Activated CD4-positive, alpha-beta T cell treated with anti-CD3 and anti-CD28 coated beads for 4 hours (primary cell): ENCODE measurements at places on chromosomes 6 and 20.

GRCh38 chr20:37359331-37359730, 13.4 kb downstream of the SRC start:
- DNase-seq: no peak

GRCh38 chr6:14231071-14231483, 113.5 kb downstream of the CD83 start:
- no peak for DNase-seq

GRCh38 chr6:15512721-15513120, 150.1 kb downstream of the DTNBP1 start:
- no peak for DNase-seq

DNA sequence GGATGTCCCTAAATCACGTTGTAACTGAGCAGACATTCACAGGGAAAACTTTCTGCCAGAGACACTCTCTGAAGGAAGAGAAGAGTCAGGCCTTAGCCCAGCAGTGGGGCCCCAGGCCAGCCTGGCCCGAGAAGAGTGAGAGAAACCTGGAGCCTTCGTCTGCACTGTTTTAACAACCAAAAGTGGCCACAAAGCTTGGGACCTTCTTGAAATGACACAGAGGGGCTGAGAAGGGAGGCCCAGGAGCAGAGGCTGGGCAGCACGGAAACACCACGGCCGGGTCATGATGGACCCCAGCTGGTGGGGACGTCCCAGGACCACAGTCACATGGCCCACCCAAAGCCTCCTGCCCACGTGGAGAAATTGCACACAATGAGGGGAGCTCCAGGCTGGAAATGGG, 126.8 kb upstream of the THBS2 start:
- DNase-seq: no peak

DNA sequence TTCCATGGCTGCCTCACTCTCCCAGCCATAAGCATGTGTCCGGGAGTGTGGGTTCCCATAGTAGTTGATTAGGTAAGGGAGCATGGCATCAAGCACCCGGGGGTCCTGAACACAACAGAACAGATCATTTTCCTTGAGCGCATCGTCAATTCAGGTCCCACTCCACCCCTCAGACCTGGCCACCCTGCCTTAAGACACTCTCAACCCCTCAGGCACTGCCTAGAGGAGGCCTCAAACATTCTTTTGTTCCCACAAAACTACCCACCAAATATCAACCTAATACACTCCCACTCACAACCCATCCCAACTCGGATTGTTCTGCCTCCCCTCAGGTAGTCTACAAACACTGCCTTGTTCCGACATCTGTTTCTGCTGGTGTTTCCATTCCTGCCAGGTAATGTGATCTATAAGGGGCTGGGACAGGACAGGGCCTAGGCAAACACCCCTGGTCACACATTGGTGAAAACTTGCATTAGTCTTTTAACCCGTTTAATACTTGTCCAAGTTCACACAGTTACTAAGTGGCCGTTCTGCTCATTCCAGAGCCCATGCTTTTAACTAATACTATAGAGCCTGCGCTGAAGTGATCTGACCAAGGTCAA, 1.4 kb downstream of the NFS1 start:
- no peak for DNase-seq

- no peak for DNase-seq
Observed at GRCh38 chr20:49866051-49866450, 49.3 kb downstream of the SPATA2 start.

GRCh38 chr6:18674346-18674745, 287.2 kb downstream of the RNF144B start:
- no peak for DNase-seq
